ENCODE measurements at places on chromosomes 2 and 18.

DNA sequence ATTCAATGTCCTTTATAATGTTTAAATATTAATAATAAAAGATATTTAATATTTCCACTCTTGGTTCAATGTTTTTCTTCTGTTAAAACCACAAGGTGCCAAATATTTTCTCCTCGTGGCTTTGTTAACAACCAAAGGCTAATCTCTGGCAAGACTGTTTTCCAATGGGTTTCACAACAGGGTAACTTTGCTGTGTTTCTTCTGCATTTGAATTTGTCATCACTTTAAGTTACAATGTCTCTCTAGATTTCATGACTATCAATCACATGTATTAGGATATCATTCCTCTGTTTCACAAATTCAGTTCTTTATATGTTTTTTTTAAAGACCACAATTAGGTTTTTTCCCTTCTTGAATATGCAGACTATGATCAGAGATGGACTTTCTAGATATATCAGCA is 469.8 kb upstream of the ACVR2A start:
- DNase-seq: no peak

DNA sequence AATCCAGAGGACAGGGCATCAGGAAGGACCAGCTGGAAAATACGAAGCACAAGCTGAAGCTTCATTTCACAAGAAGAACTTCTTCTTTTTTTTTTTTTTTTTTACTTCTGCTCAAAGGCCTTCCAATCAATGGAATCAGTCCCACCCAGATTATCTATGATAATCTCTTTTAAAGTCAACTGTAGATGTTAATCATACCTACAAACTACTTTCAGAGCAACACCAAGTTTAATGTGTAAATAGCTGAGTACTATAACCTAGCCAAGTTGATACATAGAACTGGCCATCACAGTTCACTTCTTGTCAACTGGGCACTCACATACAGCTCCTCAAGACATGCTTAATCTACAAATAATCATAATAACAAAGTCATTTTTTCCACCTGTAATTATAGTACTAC is 1645.9 kb upstream of the CELF4 start:
- no peak for DNase-seq

GRCh38 chr2:204538182-204539018 is 6.9 kb upstream of the PARD3B start:
- no peak for DNase-seq

GRCh38 chr2:67476809-67477790 is 80.0 kb downstream of the ETAA1 start:
- no peak for DNase-seq

DNA sequence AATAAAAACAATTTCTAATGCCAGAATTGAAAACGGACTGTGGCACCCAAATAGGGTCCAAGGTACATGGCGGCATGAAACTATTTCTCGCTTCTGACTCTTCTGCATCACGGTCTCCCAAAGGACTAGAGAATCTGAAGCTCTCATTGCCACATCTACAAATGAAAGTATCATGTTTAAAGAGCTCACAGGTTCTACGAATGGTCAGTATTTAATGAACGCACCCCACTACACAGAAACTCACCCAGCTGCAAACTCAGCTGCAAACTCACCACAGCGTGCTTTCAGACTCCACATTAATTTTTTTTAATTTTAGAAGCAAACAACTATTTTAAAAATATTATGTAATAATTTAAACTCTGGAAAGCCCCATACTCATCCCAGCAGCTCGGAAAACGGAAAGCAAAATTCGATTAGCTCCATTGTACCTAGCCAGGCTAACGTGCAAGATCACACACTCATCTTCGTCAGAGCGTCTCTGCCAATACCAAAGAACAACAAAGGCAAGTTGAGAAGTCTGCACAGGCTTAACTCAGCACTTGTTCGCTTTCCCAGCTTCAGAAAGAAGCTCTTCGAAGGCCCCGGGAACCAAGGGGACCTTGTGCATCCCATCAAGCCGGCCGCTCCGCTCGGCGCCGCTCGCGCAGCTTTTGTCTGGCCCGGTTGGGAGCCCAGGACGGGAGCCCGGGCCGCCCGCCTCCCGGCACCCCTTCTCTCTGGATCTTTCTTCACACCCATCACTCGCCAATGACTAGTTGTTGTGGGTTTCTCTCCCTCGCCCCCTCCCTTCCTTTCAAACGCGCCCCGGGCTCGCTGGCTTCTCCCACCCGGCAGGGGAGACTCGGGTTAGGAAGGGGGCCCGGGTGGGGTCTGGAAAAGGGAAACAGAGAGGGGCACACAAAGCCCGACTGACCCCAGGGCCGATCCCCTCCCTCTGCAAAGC is 785 bp downstream of the CLASP1 start:
- peak; percentile 71 for DNase-seq

DNA sequence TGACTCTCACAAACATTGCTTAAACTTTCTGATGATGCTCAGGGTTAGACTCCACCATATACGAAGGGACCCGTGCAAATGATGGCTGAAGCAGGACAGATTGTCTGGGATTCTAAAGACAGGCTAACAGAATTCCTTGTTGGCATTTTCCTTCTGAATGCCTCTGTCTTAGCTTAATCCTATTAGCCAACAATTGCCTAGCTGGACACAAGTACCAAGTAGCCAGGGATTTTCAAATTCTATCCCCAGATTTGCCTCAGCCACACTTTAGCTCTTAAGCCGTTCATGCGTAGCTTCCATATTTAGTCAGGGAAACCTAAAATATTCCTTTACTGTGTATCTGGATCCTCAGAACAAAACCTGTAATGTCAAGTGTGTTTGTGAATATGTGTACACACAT is 40.0 kb downstream of the COL4A3 start:
- DNase-seq: no peak

DNA sequence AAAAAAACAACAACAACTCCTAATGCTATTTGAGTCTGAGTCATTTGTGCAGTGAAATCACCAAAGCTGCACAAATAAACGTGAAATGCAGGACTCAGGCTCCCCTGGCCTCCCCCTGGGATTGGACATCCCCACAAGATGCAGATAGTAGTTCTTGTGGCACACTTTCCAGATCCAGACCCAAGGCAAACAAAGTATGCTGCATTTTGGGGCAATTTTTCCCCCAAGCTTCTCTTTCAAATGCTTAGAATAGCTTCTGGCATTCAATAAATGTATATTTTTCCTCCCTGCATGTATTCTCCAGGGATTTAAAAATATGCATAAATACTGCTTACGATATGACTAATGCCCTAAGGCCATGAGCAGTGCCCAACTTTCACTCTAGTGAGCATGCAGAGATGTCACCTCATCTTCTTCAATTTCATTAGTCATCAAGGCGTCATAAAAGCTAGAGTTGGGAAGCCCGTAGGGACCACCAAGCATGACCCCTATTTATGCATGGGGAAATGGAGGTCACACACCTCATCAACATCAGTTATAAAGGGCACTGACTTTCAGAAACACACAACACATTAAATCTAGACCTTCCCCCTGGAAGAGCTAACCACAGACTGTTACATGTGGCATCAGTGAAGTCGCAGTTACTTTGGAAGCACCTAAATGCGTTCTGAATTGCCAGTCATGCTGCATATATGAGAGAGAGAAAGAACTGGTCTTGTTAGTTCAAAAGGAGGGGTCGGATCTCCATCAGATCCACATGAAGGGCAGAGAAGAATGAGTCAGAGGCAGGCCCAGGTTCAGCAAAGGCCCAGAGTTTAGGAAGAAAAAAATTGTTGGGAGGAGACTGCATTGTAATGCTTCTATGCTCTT is 374.1 kb downstream of the LPIN1 start:
- no peak for DNase-seq

All from activated naive CD8-positive, alpha-beta T cell treated with anti-CD3 and anti-CD28 coated beads, Interleukin-2, amount 10 ng/mL, durations not matched to agents 7 days and 5 days (primary cell).